T-cell (primary cell): ENCODE measurements at places on chromosomes 1 and 21.

- no peak for DNase-seq
Measured at GRCh38 chr21:39720126-39720778, 24.7 kb upstream of the IGSF5 start.

GRCh38 chr1:86703696-86704457 is 499 bp upstream of the SH3GLB1 start:
- no peak for DNase-seq

- DNase-seq: no peak
Measured at GRCh38 chr1:82848043-82848442, 1047.3 kb downstream of the ADGRL2 start.

- no peak for DNase-seq
Measured at GRCh38 chr1:212669102-212669501, 30.5 kb downstream of the BATF3 start.

DNA sequence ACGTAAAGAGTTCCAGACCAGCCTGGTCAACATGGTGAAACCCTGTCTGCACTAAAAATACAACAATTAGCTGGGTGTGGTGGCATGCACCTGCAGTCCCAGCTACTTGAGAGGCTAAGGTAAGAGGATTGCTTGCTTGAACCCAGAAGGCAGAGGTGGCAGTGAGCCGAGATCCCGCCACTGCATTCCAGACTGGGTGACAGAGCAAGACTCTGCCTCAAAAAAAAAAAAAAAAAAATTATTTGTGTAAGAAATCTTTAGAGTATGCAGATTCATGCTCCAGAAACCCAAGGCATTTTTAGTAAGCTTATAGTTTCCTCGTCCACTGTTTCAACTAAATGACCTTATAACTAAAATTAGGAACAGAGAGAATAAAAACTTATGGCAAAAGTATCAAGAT is 51.3 kb downstream of the ABL2 start:
- no peak for DNase-seq
